ENCODE measurements at places on chromosomes 11 and 22. TPM values are rescaled to one million over a fixed set of nuclear protein-coding genes. Genes with fewer than 3 reads are reported as not detected.

POU2AF2 gene
- not detected for total RNA-seq

SSTR3 gene
- total RNA-seq: not detected

CACNA1I gene
- total RNA-seq: not detected

SYVN1 gene
- total RNA-seq: 25.1 TPM

SCUBE2 gene
- total RNA-seq: 8.4 TPM

MUC6 gene
- total RNA-seq: not detected

SNX32 gene
- total RNA-seq: 0.36 TPM

Data from myocyte (in vitro differentiated cells).